NK-92 treated with Interleukin-12 subunit alpha and Interleukin-12 subunit beta, amount 100 ng/mL, for 24 hours (cell line): ENCODE measurements at places on chromosomes 16 and 17.

- no peak for DNase-seq
Observed at GRCh38 chr16:67449336-67449735, 18.4 kb downstream of the HSD11B2 start.

- no peak for DNase-seq
Observed at GRCh38 chr17:69525920-69526841, 111.7 kb downstream of the MAP2K6 start.

GRCh38 chr17:51820252-51820651 is 338.3 kb downstream of the CA10 start:
- DNase-seq, result no peak

DNA sequence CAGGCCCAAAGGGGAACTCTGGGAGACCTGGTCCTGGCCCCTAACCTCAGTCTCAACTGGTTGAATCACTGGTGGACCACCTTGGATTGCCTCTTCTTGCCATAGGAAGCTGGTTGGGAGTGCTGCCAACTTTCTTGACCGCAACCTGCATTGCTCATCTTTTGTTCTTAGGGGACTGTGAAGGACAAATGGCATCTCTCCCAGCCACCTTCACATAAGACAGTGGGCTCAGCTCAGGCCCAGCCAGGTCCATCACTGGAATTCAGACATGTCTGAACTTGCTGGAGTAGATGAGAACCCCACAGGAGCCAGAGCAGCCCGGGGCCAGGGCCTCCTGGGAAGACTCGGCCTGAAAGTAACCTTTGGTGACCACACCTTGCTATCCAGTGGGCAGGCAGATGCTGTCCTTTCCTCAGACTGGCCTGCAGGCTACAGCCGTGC is 18.8 kb downstream of the ADORA2B start:
- DNase-seq, result no peak

GRCh38 chr17:57987581-57988300 is at the start of gene VEZF1:
Gene VEZF1 (minus strand): TSS chr17:57988254. CDS start chr17:57988111, 143 bp downstream.
- DNase-seq, result peak; percentile 74

DNA sequence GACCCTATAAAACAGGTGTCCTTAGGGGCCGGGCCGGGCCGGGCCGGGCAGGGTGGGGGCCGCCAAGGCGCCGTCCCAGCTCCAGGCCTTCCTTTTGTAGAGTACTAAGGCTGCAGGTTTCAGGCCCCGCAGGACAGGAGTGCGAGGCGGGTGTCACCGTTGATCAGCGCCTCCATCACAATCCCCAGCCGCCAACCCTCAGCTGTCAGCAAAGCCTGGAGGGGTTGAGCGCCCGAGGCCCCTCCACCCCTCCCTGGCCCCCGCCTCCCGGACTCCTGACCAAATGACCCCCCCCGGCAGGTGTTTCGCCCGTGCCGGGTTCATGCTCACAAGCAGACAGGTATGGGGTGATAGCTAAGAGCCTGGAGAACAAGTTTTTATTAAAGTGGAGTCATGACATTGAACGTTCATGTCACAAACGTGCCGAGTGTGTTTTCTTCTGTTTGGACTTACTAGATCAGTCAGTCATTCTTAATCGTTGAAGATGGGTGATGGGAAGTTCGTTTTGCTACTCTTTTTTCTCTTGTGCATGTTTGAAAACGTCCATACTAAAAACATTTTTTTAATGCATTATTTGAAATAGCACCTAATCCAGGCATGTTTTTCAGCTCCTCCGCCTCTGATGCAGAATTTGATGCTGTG is 534 bp downstream of the ARL2BP start:
- no peak for DNase-seq

GRCh38 chr16:564690-565418 is 2.0 kb upstream of the NHLRC4 start:
- no peak for DNase-seq

DNA sequence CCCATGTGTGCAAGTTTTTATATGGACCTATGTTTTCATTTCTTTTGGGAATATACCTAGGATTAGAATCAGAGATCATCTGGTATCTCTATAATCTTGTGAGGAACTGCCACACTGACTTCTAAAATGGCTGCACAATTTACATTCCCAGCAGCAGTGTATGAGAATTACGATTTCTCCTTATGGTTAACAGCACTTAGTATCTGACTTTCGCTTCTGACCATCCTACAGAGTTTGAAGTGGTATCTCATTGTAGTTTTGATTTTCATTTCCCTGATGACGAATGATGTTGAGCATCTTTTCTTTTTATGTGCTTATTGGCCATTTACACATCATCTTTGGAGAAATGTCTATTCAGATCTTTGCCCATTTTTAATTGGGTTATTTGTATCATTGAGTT is 10.0 kb downstream of the C16orf96 start:
- no peak for DNase-seq

- no peak for DNase-seq
Observed at GRCh38 chr16:78503602-78504001, 404.1 kb downstream of the WWOX start.

DNA sequence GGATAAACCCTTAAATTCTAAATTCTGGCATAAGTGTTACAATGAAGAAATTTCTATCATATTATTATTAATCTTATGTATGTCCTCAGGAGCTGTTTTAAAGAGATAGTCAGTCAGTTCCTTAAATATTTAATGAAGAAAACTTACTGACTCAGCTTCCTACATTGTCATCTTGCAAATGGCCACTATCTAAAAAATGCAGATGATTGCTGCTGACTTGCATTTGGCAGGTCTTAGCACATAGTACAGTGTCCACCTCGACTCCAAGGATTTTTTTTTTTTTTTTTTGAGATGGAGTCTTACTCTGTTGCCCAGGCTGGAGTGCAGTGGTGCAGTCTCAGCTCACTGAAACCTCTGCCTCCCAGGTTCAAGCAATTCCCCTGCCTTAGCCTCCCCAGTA is 55.1 kb upstream of the CORO6 start:
- no peak for DNase-seq
